Activated CD4-positive, CD25-positive, alpha-beta regulatory T cell treated with anti-CD3 and anti-CD28 coated beads, Interleukin-2, amount 50 U/mL, for 24 hours (primary cell): ENCODE measurements at places on chromosomes 3 and 15.

DNA sequence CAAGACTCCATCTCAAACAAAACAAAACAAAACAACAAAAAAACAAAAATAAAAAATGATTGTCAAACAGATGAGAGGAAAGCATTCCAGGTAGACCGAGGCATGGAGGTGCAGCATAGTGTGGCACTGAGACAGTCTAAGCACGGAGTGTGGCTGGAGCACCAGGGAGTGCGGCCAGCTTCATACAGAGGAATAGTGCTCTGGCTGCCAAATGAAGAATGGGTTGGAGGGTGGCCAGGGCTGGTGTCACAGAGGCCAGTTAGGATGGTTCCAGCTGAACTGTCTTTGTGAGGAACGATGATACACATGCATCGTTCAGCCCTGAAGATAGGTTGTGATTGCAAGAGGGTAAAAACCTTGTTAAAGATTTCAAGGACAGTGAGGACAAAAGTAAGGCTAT, 28.3 kb downstream of the MITF start:
- no peak for ATAC-seq

- ATAC-seq = no peak
Observed at GRCh38 chr3:122982216-122983185, 45.1 kb downstream of the SEMA5B start.

DNA sequence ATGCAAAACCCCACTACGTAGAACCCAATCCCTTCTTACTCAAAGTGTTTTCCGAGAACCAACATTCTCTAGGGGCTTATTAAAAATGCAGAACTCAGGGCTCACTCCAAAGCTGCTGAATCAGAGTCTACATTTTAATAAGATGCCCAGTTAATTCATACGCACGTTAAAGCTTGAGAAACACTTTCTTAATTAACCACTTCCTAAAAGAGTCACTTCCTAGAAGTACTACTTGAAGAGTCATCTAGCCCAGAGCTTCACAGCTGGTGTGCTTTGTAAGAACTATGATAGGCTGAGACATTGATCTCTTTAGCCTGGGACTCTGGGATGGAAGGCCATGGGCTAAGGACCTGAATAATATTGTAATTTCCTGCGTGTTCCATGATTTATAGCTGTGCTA, 9.0 kb downstream of the COL6A5 start:
- ATAC-seq = peak; percentile 30

DNA sequence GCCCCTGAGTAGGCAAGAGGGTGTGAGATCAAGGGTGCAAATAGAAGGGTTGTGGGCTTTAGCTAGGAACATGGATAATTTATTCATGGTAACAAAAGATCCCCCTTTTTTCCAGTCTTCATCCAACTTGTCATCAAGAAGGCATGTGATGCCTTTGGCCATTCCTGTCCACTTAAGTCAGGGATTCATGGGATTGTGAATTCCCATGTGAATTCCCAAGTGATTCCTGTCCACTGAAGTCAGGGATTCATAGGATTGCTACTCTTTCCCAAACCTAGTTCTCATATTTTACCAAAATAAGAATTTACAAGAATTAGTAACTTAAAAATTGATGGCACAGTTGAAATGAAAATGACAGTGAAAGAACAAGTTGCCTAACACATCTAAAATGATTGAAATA, 40.8 kb downstream of the HMG20A start:
- no peak for ATAC-seq

GRCh38 chr3:156674911-156675829, 780 bp downstream of the TIPARP start:
- ATAC-seq = peak; percentile 2

DNA sequence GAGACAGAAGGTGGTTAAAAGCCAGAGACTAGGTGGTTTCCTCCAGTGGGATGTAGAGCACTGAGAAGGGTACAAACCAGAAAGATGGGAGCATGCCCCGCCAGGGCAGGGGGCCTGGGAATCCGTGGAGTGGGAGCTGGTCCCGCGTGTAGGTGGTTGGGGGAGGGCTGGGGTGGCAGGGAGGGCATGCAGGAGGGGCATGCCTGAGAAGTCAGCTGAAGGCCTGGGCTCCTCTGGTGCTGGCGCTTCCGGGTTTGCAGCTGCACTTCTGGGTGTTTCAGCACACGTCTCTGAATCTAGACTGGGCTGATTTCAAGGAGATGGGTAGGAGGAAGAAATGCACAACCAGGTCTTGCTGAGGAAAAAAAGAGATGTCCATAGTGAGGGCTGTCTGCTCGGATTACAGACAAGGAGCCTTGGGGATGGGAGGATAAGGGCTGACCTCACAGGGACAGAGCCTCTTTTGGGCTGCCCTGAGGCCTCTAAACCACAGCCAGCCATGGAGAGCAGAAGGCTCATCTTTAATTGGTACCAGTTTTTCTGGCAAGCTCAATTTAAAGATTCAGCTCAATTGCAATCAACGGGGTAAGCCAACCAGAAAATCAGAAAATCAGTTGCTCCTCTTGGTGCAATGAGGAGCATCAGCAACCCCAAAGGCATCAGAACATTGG, 151.9 kb downstream of the FAM43A start:
- no peak for ATAC-seq

DNA sequence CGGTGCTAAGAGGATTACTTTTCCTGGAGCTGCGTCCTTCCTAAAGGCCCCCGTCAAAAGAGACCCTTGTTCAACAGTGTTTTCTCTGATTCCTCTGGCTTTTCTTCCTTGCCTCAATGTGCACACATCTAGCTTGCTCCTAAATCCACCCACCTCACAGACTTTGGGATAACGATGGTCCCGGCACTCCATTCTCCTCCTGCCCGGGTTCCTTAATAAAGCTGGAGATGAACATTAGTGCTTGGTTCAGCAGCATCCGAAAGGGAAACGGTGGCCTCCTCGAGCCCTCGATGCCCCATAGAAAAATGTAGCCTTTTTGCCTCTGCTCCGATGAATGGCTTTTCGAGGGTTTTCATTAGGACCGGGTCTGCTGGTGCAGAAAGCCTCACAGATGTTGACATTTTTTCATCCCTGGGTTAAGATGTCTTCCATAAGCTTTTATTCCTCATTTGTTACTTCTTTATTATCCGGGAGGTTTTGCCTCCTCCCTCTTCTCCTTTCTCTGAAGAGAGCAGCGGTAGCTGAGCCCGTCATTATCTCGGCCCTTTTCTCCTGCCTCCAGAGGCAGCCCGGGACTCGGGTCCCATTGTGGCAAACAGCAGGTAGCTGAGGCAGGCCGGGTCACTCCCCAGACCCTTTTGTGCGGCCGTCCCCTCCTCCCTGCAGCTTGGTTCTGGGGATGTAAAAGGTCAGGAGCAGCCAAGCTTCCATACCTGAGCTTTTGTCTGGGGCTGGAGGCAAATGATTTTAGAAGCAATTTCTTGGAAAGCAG, 64.6 kb downstream of the CPN2 start:
- no peak for ATAC-seq

DNA sequence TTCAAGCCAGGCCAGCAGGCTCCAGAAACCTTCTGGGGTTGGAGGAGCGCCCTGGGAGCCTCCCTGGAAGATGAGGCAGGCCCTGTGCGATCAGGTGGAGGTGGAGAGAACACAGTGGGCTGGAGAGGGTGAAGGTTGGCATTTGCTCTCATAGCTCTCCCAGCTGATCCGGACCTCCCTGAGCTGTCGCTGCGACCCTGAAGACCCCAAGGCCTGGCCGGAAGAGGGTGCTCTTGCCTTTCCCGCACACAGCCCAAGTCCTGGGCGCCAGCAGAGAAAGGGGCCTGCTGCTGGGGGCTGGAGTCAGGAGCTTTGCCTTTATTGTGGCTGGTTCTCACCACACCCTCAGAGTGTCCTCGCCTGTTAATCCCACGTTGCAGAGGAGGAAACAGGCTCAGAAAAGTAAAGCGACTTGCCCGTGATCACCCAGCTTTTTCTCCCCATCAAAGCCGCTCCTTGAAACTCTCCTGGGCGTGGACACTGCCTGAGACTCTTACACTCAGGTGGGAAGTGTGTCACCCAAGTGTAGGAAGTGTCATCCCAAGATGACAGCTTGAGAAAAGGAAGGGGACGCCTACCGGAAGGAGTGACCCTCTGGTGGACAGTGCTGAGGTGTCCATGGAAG, 8.6 kb upstream of the RPL29 start:
- no peak for ATAC-seq

GRCh38 chr3:113132571-113132996, 78.8 kb upstream of the BOC start:
- ATAC-seq = no peak
